ENCODE measurements at places on chromosomes 1 and 21.

DNA sequence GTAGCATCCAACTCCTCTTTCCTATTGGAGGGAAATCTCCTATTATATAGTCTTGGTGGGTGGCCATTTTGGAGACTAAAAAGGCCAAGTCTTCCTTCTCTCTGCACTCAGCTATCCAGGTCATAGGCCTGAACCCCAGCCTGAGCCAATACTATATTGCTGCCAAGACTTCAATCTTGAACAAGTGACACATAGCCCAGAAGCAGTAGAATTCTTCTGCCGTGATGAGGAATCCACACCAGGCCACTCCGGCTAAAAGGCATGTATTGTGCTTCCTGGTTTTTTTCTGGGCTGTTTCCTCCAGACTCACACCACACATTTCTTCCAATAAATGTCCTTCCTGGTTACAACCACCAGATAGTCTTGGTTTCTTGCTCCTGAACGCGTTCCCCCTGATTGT is 43.0 kb downstream of the ATF3 start:
- DNase-seq, result no peak

- peak; percentile 26 for DNase-seq
These were observed 36.0 kb downstream of the FAM177B start for GRCh38 chr1:222772996-222773379.

- no peak for DNase-seq
These were observed 5.3 kb upstream of the RGS7 start for GRCh38 chr1:241362350-241362749.

DNA sequence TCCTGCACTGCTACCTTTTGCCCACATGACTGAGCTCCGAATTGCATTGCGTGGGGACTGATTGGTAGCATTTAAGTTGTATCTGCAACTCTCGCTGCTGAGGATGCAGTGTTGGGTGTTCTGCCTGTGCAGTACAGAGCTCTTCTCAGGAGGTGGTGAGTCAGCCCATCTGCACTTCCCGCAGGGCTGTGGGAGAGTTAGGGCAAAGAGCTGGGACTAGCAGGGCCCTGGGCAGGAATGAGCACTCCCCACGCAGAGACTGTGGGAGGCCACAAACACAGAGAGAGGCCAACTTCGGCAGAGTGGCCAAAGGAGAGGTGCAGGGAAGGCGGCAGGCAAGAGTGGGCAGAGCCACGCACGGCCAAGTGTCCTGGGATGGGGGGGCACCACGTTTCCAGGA is 244.7 kb downstream of the SIPA1L2 start:
- no peak for DNase-seq

DNA sequence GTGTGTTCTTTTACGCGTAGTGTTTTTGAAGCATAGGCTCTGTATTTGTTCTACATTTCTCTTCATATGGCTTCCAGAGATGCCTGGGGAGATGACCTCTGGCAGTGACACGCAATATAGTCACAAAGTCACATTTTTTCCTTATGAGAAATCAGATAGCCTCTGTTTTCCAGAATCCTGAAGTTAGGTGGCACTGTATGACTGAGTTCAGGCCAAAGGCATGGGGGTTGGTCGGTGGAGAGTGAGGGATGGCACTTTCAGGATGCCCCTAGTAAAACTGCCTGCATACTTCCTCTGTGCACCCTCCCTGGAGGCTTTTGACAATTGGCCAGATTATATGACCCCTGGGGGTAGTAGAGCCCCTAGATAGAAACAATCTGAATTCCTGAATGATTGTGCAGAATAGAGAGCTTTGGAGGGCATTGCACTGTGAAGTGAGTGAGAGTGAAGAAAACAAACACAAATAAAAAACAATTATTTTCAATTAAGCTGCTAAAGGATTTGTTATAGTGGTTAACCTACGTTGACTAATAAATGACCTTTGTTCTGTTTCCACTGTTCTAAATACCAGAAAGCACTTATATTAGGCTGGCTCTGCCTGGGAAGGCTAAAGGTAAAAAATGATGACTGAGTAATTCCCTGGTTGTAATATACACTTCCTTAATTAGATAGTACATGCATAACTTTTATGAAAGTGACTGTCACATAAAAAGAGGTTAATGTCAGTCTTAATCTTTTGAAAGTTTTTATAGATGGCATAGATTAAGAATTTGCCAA is 1660.8 kb downstream of the PLA2G4A start:
- no peak for DNase-seq

- no peak for DNase-seq
These were observed 76.5 kb upstream of the FGGY start for GRCh38 chr1:59220356-59220755.

- no peak for DNase-seq
These were observed 112.8 kb upstream of the USP25 start for GRCh38 chr21:15616864-15617574.

GRCh38 chr1:115068826-115069585 is 20.3 kb downstream of the TSPAN2 start:
- DNase-seq, result peak; percentile 50

- DNase-seq, result no peak
These were observed 58.3 kb downstream of the RGS5 start for GRCh38 chr1:163144418-163144817.

GRCh38 chr21:42739061-42739931 is 85.9 kb downstream of the PDE9A start:
- peak; percentile 9 for DNase-seq

GRCh38 chr1:94855307-94855700 is 35.1 kb downstream of the SLC44A3 start:
- no peak for DNase-seq

Measured in transverse colon (tissue), 4 donors.